Posterior vena cava (tissue), 2 donors: ENCODE measurements at places on chromosomes 12 and 14.

GRCh38 chr12:8519171-8519570 lies 5.9 kb downstream of the CLEC4D start:
- no peak for DNase-seq

GRCh38 chr12:26177283-26177682 lies 18.1 kb upstream of the SSPN start:
- DNase-seq = no peak

GRCh38 chr12:14614704-14615121 lies 47.0 kb upstream of the PLBD1 start:
- DNase-seq = no peak

DNA sequence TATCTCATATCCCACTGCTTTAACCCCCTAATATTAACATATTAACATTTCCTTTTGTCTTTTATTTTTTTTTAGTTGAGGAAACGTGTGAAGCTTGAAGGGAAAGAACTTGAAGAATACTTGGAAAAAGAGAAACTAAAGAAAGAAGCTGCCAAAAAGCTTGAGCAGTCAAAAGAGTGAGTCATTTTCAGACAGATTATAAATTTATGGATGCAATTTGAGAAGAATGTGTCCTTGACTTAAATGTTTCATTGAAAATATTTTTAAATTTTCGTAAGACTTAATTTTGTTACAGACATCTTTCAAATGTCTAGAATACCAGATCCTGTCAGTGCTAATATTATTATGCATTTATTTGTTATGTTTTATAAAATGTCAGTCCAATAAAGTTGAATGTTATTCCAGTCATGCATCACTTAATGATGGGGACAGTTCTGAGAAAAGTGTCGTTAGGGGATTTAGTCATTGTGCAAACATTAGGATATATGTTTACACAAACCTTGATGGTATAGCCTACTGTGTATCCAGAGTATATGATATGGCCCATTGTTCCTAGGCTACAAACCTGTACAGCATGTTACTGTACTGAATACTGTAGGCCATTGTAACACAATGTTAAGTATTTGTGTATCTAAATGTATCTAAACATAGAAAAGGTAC lies 32.6 kb downstream of the CPSF2 start:
- DNase-seq = no peak

DNA sequence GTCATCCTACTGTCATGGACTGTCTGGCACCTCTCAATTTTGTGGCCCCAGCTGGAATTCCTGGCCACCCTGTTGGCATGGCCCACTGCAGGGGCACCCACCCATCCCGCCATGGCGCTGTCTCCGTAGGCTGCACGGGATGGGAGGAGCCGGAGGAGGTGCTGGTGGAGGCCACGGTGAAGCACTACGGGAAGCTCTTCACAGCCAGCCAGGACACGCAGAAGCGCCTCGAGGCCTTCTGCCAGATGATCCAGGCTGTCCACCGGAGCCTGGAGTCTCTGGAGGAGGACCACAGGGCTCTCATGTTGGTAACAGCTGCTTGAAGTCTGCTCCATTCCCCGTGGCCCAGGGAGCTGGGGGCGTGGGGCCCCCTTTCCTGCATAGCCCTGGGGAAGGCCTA lies 3.9 kb downstream of the CCDC197 start:
- DNase-seq = no peak

GRCh38 chr12:124592481-124593160 lies 25.2 kb upstream of the NCOR2 start:
- no peak for DNase-seq

GRCh38 chr12:129169928-129170327 lies 316.6 kb downstream of the GLT1D1 start:
- DNase-seq = no peak

- no peak for DNase-seq
Observed at GRCh38 chr14:21543963-21544362, 17.8 kb upstream of the SALL2 start.

GRCh38 chr12:102479099-102479885 lies 1.1 kb downstream of the IGF1 start:
- no peak for DNase-seq

- no peak for DNase-seq
Observed at GRCh38 chr14:69241577-69241976, 18.4 kb upstream of the GALNT16 start.

- DNase-seq = no peak
Observed at GRCh38 chr12:29278673-29279420, 102.1 kb downstream of the ERGIC2 start.

DNA sequence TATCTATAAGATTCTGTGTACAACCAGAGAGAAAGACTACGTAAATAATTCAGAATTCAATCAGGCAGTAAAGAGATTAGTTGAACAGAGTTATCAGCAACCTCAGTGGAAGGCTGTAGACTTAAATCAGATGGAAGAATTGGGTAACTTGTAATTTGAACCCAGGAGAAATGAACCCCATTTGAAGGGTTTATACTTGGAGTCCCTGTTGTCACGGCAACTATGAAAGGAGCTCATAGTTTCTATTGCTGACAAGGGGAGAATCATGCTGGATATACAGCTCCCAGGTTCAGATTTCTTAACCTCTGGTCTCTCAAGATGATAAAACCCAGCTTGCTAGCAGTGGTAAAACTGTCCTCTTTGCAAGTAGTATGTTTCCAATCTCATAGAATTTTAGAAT lies 54.4 kb upstream of the BMP4 start:
- DNase-seq = no peak

- DNase-seq = no peak
Observed at GRCh38 chr12:86950043-86950442, 693.9 kb upstream of the MGAT4C start.

- no peak for DNase-seq
Observed at GRCh38 chr12:98651328-98651727, 6.2 kb downstream of the APAF1 start.

DNA sequence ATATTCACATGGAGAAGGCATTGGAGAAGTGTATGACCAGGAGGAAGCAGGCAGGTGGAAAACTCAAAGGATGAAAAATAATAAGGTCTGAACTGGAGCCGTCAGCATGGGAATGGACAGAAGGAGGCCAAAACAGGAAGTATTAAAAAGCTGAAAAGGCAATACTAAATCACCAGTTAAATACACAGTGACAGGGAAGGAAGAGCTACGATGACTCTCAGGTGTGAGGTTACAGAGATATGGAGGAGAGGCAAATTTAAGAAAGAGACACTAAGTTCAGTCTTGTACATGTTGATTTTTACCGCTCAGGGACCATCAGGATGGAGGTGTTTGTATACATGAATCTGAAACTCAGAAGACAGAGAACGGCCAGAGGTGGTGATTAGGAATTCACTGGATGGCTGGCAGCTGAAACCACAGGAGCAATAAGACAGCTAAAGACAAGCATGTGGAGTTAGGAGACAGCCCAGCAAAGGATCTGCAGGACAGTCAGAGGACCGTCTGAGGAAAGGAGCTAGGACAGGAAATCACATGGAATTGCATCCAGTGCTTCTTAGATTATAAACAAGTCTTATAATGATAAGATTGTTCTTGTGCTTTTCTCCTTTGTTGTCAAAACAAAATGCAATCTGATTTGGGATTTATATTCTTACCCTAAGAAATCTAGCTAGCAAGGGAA lies 33.9 kb upstream of the CDKN3 start:
- no peak for DNase-seq
